ENCODE measurements at places on chromosomes 4 and X.

DNA sequence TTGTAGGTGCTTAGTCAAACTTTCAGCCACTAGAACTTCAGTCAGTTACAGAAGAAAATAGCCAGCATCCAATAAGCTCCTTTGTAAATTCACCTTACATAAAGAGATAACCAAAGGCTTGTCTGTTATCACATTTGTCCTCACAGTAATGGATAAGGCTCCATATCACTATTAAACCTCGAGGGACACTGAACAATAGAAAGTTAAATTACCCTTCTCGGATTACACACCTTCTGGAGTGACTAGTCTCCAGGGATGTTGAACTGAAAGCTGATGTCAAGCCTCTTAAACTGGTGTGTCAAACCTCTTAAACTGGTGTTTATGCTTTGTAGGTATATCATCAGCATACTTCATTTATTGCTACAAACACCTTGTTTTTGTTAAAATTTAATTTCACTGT lies 639.0 kb downstream of the CENPC start:
- no peak for DNase-seq

DNA sequence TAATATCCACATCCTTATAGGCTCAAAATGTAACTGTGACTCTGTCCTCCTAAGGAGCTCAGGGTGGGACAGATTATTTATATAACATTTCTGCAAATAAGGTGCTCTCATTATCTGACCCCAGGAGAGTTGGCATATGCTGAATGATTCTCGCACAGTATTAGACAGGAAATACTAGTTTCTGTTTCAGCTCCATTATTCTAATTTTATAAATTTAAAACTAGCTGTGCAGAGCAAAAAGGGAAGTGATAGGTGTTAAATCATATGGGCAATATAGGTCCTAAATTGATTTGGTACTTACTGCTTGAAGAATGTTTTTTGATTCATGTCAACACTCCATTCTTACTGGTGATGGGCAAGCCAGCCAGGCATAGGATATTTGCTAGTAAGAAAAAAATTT lies 141.5 kb downstream of the GLRA2 start:
- DNase-seq = no peak

GRCh38 chr4:159042097-159042605 lies 60.7 kb upstream of the RAPGEF2 start:
- DNase-seq = no peak

DNA sequence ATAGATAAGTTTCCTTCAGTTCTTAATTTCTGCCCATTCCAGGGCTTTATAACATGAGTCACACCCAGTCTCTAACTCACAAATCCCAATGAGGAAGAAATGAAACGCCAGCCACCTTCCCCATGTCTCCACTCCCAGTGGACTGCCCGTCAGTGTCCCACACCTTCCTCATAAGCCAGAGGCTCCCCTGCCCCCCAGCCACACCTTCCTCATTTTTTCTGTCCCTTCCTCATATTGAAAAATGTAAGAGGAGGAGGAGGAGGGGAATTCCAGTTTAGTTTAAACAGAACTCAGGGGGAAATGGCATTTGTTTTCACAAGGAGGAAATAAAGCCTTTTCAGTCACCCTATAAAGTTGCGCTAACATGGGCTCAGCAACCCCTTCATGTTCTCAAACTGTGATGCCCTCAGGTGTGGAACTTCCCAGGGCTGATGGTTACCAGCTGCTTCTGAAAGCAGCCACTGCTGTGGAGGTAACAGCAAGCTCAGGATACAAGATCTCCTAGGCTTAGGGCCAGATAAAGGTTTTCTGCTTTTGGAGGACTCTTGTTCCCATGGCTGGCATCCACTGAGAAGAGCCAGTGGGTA lies 97.8 kb downstream of the PARM1 start:
- no peak for DNase-seq

- DNase-seq = no peak
Measured at GRCh38 chrX:97564496-97564895, 680.8 kb downstream of the RPA4 start.

DNA sequence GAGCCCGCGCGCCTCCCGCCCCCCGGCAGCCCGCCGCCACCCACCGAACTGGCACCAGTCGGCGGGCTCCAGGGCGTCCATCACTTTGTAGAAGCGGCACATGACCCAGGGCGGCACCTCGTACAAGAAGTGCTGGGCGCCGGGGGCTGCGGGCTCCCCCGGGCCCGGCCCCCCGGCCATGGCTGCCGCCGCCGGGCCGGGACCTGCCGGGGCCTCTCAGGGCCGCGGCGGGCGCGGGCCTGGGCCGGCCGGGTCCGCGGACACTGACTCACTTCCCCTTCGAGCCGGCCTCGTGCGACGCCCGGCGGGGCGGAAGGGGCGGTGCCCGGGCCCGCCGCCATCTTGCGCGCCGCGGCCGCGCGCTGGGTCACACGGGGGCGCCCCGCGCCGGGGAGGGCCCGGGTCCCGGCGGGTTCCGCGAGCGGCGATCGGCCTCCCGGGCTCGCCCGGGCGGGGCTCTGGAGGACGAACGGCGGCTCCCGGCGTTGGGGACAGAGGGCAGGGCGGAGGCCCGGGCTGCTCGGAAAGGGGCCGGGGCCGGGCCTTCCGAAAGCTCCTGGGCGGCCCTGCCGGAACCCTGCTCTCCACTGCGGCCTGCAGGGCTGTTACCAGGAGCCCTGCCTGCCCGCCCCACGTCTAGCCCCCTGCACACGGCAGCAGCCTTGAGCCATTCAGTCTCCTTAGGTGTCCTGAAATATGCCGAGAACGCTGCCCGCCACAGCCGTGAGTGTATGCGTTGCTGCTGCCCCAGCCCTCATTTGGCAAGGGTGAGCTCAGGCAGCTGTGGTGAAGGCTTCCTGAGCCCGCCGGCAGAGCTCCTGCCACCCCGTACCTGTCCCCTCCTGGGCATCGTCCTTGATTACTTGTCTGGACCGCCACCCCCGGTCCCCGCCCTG lies at the start of gene IRAK1:
Gene IRAK1 (minus strand): TSS at position 270 of the 896 bp plus-strand sequence. CDS start 90 bp downstream, at position 180.
- DNase-seq = peak; percentile 46

DNA sequence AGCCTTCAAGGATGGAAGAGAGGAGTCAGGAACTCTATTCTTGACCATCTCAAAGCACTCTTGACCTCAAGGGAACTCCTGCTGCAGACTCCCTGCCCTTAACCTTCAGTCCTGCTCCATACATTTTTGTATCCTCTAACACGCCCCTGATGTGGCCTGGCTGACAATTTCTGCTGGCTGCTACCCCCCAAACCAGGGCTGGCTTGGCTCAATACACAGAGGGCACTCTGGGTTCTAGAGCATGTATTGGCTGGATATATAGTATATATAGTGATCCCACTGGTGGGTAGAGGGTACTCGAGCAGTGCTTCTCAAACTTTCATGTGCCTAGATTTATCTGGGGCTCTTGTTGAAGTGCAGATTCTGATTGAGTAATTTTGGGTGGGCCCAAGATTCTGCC lies 101.9 kb downstream of the SMIM20 start:
- DNase-seq = no peak

DNA sequence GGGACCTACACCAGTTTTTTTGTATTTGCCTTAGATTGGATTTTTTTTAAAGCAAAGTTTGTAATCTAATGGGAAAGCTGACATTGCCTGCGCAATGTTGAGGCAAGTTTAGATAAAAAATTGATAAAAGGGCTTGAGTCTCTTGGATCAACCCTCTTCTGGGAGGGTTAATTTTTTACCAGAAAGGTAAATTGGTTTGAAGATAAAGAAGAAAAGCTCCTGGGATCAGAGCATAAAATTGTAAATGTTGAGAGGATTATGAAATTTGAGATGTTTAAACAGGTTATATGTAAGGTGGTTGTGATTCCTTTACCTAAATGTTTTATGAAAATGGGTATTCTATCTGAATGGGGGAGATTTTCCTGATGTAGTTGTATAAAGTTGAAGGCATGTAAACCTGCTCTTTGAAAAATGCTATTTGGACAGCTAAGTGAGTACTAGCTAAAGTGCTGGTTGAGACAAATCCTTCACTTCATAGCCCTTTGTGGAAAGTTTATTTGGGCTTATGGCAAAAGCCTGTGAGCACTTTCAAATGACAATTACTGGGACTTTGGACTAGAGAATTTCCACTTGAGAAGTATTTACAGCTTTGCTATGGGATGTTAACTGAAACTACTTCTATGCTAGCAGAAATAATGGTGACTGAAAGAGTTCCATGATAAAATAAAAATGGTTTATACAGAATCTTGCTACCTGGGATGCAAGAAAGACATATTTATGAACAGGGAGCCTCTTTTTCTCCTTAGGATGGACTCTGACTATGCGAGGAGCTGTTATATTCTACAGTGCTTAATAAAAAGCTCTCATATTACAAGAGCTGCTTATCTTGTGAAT lies 56.2 kb downstream of the UGT2B10 start:
- no peak for DNase-seq

GRCh38 chr4:31482691-31483090 lies 762.5 kb downstream of the PCDH7 start:
- DNase-seq = no peak

GRCh38 chr4:179112441-179113170 lies 1670.4 kb upstream of the AGA start:
- no peak for DNase-seq

DNA sequence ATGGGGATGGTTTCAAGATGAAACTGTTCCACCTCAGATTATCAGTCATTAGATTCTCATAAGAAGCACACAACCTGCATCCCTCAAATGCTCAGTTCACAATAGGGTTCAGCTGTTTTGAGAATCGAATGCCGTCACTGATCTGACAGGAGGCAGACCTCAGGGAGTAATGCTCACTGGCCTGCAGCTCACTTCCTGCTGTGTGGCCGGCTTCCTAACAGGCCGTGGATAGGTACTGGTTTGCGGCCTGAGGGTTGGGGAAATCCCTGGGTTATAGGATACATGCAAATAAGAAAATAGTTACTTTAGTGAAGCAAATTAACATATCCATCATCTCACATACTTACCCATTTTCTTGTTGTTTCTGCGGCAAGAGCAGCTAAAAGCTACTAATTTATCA lies 160.4 kb downstream of the MAD2L1 start:
- no peak for DNase-seq

DNA sequence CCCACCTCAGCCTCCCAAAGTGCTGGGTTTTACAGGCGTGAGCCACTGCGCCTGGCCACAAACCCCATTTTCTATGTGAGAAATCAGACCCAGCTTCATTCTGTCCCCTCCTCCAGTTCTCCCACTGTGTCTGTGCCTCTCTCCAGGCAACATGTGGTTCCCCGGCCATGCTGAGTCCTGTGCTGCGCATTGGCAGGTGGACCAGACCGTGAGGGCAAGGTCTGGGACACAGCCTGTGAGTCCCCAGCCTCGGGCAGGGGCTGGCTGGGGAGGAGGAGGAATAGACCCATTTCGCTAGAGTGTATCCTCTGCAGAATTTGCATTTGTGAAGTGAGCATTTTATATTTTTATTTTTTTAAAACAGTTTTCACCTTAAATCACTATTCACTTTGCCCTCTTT lies 21.5 kb upstream of the CLDN24 start:
- DNase-seq = no peak

GRCh38 chr4:55398966-55399365 lies 3.2 kb downstream of the TMEM165 start:
- no peak for DNase-seq

GRCh38 chrX:16756724-16757123 lies 29.5 kb upstream of the TXLNG start:
- DNase-seq = no peak

DNA sequence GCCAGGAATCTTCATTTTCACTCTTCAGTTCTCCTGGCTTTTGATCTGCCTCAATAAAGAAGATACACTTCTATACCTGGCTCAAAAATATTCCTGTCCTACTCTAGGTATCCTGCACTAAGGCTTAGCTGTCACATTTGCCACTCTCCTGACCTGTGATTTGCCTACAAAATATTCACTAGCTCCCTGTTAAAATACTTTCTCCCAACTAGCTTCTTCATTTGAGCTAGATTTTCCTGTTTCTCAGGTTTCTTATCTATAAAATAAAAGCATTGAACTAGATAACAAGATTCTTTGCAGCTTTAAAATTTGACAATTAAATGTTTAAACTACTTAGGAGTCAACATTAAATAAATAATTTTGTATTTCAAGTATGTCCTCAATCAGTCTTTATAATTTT lies 53.2 kb downstream of the CHIC2 start:
- no peak for DNase-seq

DNA sequence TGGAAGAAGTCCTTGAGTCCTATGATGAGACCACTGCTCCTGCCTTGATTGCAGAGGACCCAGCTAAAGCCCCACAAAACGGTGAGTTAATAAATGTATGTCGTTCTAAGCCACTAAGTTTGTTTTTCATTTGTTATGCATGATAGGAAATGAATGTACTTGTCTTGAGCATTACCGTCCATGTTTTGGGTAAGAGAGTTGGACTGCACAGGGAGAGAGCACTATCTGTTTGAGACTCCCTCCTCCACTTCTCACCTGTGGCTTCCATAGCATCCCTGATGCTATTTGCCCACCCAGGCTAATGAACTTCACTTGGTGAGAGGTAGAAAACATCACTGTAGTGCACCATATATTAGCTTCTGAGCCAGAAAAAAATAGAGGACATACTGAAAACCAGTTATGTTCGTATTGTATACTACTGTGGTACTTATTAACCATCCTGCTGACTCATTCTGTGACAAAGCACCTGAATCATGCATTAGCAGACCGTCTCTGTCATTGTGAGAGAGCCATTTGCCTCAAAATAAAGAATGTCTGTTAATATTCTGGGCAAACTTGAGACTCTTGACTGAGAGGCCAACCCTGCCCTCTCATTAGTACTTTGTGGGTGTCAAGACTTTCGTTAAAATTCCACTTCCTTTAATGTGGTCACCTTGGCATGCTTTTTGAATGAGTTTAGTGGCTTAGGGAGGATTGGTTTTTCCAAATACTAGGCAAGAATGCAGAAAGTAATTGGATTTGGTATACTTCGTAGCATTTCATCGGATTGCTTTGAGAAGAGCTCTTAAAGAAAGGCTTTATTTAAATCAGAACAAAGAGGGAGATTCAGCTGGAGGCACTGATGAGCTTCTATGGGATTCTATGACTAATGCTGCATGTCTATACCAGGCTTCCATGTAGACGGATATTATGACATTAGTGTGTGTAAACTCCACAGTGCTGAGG lies 99.3 kb upstream of the GRPR start:
- no peak for DNase-seq

DNA sequence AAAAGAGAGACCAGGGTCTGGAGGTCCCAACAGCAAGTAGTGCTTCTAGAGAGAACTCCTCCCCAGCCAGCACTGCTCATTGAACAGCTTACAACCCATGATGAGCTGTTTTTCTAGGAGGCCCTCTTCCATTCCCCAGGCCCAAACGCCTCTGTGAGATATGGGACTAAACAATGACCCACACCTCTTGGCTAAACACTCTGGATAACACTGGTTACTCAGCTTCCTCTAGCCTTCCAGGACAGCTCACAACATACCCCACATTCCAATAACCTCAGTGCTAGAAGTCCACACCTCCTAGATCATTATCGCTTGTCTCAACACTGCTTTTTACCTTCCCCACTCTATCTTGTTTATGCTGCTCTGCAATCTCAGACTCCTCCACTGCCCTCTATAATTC lies 35.4 kb upstream of the PGRMC2 start:
- DNase-seq = no peak

GRCh38 chr4:104930298-104930697 lies 216.4 kb upstream of the TET2 start:
- no peak for DNase-seq

DNA sequence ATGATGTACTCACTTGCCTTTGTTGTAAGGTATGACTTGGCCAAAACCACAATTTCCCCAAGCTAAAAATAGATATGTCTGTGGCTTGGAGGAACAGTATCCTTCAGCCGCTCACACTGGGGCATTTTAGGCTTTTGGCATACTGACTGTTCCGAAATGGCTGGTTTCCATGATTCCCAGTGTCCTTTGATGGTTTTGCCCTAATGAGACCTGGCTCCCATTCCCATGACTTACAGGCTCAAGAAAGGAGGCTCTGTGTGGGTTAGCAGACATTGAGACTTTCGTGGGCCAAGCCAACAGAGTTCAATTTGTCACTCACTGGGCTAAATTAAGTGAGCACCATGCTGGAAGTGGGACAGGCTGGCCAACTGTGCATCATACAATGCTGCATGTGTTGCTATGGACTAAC lies 150.6 kb downstream of the CEP135 start:
- DNase-seq = no peak

Data from activated effector memory CD4-positive, alpha-beta T cell treated with Interleukin-2 at 50 U/mL for 16 hours (primary cell).